ENCODE measurements at places on chromosomes 13 and 19.

DNA sequence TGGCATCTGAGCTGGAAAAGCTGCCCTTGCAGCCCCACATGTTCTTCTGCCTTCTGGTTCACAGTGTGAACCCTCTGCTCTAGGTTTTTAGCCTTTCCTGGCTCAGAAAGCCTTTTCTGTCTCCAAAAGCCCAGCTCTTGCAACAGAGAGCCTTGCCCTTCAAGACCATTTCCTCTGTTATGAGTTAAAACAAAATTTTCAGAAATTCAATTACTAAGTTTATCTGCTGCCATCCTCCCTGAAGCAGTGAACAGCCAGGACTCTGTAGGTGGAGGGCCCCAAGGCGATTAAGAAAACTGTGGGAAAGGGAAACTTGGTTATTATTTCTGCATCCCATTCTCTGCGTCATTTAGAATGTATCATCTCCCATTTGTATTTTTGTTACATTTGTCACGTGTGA lies 18.8 kb downstream of the FAM124A start:
- DNase-seq = no peak

DNA sequence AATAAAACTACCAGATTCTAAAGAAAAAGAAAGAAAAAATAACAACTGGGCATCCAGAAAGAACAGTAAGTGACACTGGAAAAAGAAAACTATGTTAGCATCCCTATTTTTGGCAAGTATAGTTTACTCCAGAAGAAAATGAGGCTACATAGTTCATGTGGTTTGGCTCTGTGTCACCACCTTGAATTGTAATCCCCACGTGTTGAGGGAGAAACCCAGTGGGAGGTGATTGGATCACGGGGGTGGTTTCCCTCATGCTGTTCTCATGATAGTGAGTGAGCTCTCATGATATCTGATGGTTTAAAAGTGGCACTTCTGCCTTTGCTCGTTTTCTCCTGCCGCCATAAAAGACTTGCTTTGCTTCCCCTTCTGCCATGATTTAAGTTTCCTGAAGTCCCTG lies 76.9 kb downstream of the ITGBL1 start:
- no peak for DNase-seq

DNA sequence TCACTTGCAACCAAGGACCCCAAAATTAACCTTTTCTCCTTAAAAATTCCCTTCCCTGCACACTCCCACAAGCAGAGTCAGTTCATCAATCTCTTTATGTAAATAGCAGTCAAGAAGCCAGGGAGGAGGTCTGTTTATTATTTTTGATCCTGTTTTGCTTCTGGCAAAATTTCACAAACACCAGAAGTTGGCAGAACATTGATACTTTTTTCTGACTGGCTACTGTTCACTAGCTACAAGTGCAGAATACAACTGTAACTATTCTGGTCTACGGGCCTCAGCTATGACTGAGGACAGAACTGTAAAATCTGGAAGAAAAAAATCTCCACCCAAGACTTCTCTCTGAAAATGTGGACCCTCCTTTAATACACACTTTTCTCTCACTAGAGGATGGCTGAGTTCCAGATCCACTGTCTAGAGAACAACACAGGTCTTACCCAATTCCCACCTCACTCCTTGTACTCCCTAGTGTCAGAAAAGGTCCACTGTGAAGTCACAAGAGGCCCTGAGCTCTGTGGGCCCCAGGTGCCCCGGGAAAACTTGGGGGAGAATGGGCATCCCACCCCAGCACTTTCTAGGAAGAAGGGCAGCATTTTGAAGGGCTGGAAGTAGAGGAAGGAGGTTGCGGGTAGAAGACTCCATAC lies 14.5 kb downstream of the STARD13 start:
- DNase-seq = no peak

DNA sequence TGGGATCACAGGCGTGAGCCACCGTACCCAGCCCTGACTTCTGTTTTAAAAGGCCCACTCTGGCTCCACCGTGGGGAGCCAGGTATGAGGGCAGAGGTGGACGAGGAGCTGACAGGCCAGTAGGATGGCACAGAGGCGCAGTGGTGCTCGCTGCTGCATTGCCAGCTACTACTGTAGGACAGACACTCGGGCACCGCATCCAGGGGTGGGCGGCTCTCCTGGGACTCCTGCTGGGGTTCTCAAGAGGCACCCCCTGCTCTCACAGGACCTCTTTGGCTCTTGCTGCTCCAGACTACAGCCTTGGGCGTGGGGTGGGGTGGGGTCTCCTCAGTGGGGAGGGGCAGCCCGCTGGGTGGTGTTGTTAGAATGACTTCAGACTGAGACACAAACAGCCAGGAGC lies 53.4 kb downstream of the LATS2 start:
- no peak for DNase-seq

GRCh38 chr13:86878781-86879180 lies 792.4 kb upstream of the SLITRK5 start:
- no peak for DNase-seq

DNA sequence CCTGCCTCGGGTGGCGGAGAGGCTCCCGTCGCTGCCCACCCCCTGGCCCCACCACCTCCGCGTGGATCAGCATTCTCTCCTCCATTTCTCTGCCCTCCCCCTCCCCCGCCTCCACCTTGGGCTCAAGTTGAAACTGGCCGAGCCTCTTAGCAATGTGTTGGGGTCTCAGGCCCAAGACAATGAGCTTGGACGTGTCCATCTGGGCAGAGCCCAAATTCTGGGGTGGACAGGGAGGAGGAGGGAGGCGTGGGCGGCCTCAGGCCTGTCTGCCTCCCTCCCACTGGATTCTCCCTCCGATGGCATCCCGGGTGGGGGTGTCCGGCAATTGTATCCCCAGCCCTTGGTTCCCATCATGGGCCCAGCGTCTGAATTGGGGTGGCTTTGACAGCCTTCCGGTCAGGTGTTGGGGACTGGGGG lies 1.2 kb downstream of the CELF5 start:
- DNase-seq = no peak

- no peak for DNase-seq
Observed at GRCh38 chr19:55077106-55077505, 1.4 kb downstream of the EPS8L1 start.

DNA sequence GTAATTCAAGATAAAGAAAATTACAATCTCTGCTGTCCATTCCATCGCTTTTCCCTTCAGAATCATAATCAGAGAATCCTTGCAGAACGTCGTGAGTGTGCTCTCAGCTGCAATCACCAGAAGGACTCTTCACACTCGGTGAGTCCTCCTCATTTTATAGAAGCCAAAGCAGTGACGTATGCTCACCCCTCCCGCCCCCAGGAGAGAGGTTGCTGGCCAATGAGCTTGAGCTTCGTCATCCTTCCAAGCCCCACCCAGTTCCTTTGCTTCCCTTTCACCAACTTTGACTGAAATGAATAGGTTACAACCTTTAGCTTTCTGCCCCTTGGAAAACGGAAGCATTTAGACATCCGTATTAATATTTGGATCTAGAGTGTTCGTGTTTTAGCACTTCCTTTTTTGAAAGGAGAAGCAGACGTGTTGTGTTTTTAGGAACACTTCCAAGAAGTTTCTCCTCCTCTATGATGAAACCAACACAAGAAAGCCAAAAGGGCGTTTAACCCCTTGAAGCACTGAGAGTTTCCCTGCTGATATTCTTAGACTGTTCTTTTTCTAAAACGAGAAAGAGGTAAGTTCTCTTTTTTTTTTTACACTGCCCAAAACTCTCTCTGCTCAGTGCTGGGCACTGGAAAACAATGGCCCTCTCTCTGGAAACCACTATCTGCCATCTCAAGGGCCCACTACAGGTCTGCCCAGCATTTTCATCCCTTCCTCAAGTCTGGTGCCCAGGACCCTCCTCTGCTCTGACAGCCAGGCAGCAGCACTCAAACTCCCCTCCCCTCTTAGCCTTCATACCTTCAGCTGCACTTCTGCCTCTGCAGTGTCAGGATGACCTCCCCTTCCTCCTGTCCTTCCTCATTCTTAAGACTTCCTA lies 44.3 kb upstream of the CEACAM21 start:
- peak; percentile 82 for DNase-seq

GRCh38 chr13:103873725-103874124 lies 807.5 kb upstream of the SLC10A2 start:
- DNase-seq = no peak

DNA sequence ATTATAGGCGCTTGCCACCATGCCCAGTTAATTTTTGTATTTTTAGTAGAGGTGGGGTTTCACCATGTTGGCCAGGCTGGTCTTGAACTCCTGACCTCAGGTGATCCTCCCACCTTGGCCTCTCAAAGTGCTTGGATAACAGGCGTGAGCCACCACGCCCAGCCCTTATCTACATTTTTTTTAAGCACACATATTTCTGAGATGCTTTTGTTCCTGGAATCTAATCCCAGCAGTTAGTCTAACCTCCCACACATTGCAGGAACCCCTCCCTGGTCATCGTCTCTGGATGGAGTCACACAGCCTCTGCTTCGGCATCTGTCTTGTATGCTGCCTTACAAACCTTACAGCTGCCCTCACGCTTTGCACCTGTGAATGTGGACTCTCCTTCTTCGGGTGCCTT lies 15.1 kb upstream of the KATNAL1 start:
- no peak for DNase-seq

DNA sequence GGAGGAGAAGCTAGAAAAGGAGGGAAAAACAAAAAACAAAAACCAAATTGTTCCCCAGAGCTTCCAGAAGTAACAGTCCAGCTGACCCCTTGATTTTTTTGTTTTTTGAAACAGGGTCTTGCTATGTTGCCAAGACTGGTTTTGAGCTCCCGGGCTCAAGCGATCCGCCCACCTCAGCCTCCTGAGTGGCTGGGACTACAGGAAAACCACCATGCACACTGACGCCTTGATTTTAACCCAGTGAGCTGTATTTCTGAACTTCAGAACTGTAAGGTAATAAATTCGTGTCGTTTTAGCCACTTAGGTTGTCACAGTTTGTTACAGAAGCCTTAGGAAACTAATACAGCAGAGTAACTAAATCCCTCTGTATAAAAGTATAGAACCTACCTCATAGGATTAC lies 1.1 kb upstream of the NEK3 start:
- DNase-seq = no peak

GRCh38 chr13:52739468-52740071 lies at the start of gene CNMD:
CNMD (minus strand) TSS chr13:52739820; CDS start chr13:52739701, 119 bp downstream.
- DNase-seq = no peak

Data from activated CD8-positive, alpha-beta memory T cell treated with anti-CD3 and anti-CD28 coated beads, Interleukin-2, amount 50 U/mL, for 4 hours (primary cell).